ENCODE measurements at places on chromosomes 7 and 10. TPM values are rescaled to one million over a fixed set of nuclear protein-coding genes. Genes with fewer than 3 reads are reported as not detected.

- H3K36me3 ChIP-seq: no peaks in the 10 kb centered on the region
- DNase-seq: no peak
- no peaks in the 10 kb centered on the region for H3K4me1 ChIP-seq
- no peak overlapping the region for H3K4me3 ChIP-seq
Observed at GRCh38 chr10:112969542-112969941, 19.5 kb downstream of the TCF7L2 start.

GRCh38 chr7:102320601-102321350 is 34.1 kb downstream of the SH2B2 start:
- no peaks in the 10 kb centered on the region for H3K4me1 ChIP-seq
- no peak overlapping the region for H3K27ac ChIP-seq
- H3K4me3 ChIP-seq: no peak overlapping the region
- no peaks in the 10 kb centered on the region for H3K27me3 ChIP-seq

The GNAT3 gene
- total RNA-seq: not detected

- H3K27me3 ChIP-seq: no peaks in the 10 kb centered on the region
- H3K27ac ChIP-seq: no peak overlapping the region
- H3K36me3 ChIP-seq: no peaks in the 10 kb centered on the region
- no peak overlapping the region for H3K4me3 ChIP-seq
Observed at GRCh38 chr7:157814931-157815705, 478.3 kb downstream of the DNAJB6 start.

DNA sequence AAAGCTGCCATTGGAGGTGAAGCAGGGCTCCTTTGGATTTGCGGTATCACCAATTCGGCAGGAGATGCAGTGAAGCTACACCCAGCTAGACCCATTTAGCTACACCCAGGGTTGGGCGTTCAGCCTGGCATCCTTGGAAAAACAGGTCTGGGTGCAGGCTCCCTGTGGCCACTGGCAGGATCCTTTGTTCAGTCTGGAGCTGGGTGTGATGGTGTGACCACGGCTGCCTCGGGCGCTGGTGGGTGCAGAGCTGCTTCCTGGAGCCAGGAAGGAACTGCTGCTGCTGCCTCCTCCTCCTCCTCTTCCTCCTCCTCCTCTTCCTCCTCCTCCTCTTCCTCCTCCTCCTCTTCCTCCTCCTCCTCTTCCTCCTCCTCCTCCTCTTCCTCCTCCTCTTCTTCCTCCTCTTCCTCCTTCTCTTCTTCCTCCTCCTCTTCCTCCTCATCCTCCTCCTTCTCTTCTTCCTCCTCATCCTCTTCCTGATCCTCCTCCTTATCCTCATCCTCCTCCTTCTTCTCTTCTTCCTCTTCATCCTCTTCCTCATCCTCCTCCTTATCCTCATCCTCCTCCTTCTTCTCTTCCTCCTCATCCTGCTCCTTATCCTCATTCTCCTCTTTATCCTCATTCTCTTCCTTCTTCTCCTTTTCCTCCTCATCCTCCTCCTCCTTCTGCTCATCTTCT is 84.0 kb downstream of the GRK5 start:
- H3K36me3 ChIP-seq: no peaks in the 10 kb centered on the region
- H3K4me1 ChIP-seq: peaks cover 63% of the 10 kb centered on the region
- no peak for DNase-seq
- no peaks in the 10 kb centered on the region for H3K27me3 ChIP-seq
- H3K4me3 ChIP-seq: no peak overlapping the region

DNA sequence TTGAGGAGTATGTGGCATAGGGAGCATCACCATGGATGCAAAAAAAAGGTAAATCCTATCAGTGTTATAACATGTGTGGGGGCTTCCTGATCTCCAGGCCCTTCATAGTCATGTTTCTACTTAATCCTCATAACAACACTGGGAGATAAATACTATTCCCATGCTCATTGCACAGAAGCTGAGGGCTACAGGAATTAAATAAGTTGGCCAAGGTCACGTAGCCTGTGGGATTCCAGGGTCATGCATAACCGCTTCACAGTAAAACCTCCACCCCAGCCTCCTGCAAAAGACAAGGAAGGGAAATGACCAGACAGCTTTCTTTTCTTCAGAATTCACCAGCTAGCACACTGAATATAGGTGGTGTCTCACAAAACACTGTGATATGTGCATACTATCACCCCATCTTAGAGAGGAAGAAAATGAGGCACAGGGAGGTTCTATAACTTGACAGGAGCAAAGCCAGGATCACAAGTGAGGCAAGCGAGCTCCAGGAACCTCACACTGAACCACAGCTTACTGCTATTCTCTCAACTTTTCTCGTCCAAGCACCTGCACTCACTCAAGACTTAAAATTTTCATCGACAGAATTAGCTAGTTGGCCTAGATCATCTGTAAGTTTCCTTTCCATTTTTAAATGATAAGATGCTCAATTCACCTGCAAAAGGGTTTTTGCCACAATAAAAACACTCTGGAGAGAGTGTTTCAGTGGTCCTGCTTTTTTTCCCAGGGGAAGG is 13.4 kb downstream of the JAZF1 start:
- peaks cover 3% of the 10 kb centered on the region for H3K36me3 ChIP-seq
- no peaks in the 10 kb centered on the region for H3K4me1 ChIP-seq
- no peak overlapping the region for H3K27ac ChIP-seq
- H3K4me3 ChIP-seq: no peak overlapping the region
- H3K27me3 ChIP-seq: no peaks in the 10 kb centered on the region

DNA sequence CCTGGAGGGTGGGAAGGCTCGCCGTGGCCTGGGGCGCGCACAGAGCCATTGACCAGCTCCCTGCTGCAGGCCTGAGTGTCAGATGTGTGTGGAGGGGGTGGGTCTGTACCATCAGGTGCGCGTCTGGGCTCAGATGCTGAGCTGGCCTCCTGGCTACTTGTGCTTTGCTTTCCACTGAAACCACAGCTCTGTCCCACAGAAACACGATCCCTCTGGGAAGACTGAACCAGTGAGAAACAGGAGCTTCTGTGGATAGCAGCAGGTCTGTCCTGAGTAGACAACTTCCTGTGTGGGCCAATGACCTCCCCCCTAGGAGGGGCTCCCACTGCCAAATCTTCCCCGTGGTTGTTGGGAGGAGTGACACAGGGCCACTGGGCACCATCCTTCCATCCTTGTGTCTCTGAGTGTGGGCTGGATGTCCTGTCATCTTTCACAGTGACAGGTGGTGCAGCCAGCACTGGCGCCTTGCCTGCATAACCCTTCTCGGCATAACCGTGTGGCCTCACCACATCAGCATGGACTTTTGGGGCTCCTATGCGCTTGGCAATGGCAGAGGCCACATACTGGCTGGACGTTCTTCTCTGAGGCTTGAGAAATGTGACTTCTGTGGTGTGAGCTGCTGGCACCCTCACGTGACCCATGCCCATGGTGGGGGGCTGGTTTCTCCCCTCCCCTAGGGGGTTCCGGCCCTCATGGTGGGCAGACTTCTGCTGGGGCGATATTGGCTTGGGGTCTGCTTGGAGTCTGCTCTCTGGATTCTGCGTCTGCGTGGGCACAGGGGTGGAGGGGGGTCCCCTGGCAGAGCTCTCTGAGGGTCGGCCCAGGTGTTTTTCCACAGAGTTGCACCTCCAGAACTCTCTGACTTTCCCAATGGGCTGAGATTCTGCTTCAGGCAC is 245.5 kb upstream of the GRB10 start:
- DNase-seq: no peak
- no peak overlapping the region for H3K4me3 ChIP-seq
- H3K4me1 ChIP-seq: no peaks in the 10 kb centered on the region
- no peak overlapping the region for H3K27ac ChIP-seq

All from T-cell (primary cell).